ENCODE measurements at places on chromosomes 12 and 14.

DNA sequence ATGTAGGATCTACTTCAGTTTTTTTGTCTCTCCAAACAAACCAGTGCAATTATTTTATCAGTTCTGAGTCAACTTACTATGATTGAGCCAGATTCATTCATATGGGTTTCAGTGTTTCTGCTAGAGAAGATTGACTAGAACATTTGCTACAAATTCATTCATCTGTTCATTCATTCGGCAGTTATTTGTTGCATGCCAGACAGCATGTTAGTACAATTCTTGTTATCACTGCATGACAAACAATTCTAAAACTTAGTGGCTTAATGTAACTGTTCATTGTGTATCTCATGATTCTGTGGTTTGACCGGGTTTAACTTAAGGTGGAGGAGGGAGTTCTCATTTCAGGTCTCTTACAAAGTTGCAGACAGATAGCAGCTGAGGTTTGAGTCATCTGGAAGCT, 52.3 kb downstream of the POLR3B start:
- DNase-seq: no peak

DNA sequence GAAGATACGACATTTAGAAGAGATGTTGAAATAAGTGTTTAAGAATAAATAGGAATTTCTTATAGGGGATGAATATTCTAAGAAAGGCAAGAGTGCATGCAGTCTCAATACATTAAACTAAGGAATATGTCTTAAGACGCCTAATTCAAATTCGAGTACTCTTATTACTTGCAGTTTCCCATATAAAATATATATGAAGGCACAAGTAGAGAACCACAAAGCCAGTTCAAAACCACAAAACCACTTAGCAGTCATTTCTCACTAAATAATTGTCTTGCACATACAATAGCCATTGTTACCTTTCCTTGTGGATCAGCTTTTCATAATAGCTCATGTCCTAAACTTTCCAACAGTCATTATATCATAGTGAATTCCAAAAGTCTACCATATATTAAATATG, 91.0 kb upstream of the MON2 start:
- DNase-seq: no peak

- DNase-seq: no peak
Measured at GRCh38 chr12:91327131-91327530, 144.5 kb upstream of the DCN start.

DNA sequence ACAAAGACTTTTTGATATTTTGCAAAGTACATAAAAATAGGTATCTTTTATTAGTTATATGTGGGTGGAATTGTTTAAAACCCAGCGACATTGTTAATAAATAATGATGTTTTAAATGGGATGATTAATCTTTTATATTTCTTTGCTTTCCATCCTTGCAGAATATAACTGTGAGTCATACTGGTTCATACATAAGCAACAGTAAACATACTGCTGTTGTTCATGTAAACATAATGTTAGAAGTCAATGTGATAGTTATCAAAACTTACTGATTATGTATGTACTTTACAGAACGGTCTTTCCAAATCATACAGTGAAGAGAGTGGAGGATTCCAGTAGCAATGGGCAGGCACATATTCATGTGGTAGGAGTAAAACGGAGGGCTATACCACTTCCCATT, 119.8 kb downstream of the ARID2 start:
- DNase-seq: no peak

DNA sequence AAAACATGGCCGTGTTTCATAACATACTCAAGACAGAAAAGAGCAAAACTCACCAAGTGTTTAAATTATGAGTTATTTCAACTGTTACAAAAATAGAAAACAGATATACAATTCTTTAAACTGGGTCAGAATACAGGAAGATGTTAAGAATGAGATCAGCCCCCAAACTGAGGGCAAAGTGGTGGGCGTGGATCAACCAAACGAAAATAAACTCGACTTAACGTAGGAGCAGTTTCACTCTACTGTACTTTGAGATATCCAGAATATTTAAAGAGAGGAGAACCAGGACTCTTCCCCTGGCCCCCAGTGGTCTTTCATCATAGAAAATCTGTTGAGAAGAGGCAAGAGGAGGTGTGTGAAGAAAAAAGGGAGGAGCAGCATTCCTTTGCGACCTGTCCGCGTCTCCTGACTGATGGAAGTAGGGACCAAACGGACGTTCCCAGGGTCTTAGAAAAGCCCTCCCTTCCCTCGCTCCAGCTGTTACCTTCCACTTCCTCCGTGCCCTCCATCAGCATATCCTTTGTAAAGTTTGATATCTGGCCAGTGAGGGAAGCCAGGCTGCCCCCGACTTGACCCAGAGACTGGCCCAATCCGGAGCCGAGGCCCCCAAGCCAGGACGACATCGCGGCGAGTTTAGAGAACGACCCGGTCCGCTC, 668 bp downstream of the TRIP11 start:
- DNase-seq: no peak

DNA sequence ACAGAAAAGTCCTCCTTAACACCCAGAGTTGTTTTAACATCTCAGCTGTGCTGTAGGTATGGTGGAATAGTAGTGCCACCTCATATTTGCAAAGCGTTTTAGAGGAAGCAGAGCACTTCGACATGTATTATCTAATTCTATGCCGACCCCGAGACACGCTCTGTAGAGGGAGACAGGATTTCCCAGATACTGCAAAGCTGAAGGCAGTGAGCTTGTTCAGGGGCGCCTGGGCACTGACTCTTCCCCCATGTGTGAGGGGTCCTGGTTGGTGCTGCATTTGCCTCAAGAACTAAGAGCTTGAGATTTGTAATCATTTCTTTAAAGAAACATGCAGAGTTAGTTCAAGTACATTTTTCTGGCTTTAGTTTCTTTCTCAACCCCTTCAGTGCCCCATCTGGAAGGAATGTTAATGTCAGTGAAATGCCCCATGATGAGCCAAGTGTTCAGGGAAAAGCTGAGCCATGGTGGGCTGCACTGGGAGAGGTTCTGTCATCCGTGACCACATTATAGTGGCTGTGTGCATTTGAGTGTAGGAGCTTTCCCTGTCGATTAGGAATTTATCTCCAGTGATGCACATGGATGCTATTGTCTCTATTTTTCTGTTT, 66.3 kb downstream of the MBIP start:
- DNase-seq: no peak

- DNase-seq: no peak
Measured at GRCh38 chr12:80622271-80622670, 85.2 kb upstream of the MYF6 start.

GRCh38 chr14:36713960-36714703, 52.5 kb downstream of the PAX9 start:
- no peak for DNase-seq

GRCh38 chr12:112988224-112988623, 9.9 kb downstream of the OAS2 start:
- no peak for DNase-seq

DNA sequence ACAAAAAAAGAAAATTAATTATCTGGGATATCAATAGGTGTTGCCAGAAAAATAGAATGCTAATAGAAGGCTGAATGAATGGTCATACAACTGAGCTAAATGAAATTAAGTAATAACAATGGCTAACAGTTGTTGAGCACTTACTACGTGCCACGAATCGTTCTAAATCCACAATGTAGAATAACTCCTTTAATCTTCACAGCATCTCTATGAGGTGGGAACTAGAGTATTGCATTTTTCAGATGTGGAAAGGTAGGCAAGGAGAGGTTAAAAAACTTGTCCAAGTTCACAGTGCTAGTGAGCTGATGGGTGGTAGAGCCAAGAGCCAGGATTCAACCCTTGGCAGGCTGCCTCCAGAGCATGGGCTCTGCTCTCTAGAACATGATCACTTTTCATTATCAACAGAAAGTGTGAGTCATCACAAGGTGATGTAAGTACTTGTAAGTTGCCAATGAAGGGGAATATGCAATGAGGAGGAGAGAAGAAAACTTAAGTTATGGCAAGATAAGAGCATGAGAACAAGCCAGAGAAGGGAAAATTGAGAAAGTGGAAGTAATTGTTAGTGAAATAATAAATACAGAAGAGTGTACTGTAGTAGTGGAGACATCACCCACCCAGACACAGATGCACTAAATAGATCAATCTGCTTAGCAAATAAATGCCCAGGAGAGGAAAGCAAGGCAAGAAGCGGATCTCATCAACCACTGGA, 122.1 kb downstream of the PRKD1 start:
- DNase-seq: no peak

- no peak for DNase-seq
Measured at GRCh38 chr14:81946375-81946774, 412.7 kb upstream of the SEL1L start.

DNA sequence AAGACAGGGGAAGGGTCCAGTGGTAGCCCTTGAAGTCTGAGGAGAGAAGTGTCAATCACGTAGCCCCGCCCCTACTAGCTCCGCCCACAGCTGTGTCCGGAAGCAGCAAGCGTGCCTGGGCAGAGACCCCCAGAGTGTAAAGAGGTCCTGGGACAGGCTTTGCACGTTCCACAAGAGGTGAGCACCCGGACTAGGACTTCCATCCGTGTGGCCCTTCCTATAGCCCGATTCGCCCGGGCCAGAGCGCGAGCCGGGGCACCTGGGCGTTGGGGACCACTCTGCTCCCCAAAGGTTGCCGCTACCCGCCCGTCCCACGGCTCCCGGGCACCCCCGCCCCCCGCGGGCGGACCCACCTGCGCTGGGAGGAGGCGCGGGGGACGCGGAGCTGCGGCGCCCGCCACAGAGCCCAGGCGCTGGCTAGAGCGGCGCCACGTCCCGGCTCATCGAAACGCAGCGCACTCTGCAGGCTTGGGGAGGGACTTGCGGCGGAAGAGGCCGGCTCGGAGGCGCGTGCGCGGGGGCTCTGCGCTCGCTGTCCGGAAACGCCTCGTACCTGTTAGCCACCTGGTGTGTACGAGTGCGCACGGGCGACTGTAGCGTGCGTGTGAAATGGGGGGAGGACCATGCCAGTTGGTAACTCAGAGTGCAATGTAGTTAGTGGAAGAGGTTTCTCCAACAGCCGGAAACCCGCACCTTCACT, at the start of gene RABGGTA:
RABGGTA (minus strand) TSS at position 464 of the 700 bp plus-strand sequence. CDS start 482 bp downstream, outside the sequence.
- DNase-seq: no peak

- no peak for DNase-seq
Measured at GRCh38 chr14:33932576-33933345, 18.1 kb downstream of the EGLN3 start.

GRCh38 chr14:87169362-87169761, 823.6 kb downstream of the GALC start:
- DNase-seq: no peak

- DNase-seq: no peak
Measured at GRCh38 chr12:103930787-103931735, 851 bp downstream of the HSP90B1 start.

- DNase-seq: no peak
Measured at GRCh38 chr12:28506271-28506670, 316.0 kb downstream of the CCDC91 start.

GRCh38 chr12:111260732-111261131, 108.2 kb downstream of the PHETA1 start:
- DNase-seq: no peak

DNA sequence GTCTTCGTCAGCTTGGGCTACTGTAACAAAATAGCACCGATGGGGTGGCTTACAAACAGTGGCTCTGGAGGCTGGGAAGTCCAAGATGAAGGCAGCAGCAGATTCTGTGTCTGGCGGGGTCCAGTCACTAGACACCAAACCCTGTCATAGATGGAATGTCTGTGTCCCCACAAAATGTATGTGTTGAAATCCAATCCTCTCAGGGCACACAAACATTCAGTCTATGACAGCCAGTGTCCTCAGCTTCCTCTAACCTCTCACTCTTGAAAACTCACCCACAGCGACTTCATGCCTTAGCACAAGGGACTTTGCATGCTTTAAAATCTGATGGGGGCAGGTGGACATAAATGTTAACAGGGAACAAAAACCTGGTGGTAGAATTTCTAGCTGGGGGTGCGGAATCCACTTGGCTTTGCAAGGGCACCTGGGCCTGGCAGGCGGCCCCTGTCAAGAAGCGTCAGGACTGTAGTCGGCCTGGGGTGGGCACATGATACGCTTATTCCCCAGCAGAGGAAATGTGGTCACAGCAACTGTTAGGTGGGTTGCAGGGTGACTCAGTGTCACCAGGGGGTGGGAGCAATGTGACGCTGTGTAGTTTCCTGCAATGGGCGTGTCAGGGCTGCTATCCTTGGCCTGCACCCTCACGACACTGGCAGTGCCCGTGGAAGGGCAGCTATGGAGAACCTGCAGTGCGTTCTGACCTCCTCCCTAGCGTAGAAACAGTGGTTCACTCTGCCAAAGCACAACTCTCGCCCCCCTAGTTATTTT, 17.7 kb downstream of the RIN3 start:
- DNase-seq: no peak

DNA sequence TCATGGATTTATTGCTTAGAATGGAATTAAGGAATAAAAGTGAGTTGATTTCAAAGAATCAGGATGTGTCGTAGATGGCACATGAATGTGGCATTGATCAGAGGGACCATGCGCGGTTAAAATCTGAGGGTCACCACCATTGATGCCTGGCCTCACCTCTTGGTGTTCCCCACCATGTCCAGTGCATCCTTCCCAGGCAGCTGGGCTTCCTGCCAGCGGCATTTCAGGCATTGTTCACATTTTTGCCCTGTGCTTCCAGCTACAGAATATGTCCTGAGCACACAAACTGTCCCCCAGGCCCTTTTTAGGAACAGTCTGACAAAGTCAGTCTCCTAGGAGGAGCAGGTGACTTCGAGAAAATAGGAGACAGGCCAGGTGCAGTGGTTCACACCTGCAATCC, 42.0 kb upstream of the TSPAN9 start:
- no peak for DNase-seq

GRCh38 chr12:131622422-131622955, 88.4 kb upstream of the SFSWAP start:
- no peak for DNase-seq

- no peak for DNase-seq
Measured at GRCh38 chr12:111777345-111778045, 10.8 kb downstream of the ALDH2 start.

- no peak for DNase-seq
Measured at GRCh38 chr14:89667983-89668382, 250.9 kb upstream of the FOXN3 start.

GRCh38 chr14:104100171-104101085, 14.9 kb downstream of the ASPG start:
- DNase-seq: no peak

- DNase-seq: no peak
Measured at GRCh38 chr14:30798961-30799360, 75.4 kb upstream of the COCH start.

GRCh38 chr12:83040991-83041390, 354.3 kb downstream of the TMTC2 start:
- no peak for DNase-seq

DNA sequence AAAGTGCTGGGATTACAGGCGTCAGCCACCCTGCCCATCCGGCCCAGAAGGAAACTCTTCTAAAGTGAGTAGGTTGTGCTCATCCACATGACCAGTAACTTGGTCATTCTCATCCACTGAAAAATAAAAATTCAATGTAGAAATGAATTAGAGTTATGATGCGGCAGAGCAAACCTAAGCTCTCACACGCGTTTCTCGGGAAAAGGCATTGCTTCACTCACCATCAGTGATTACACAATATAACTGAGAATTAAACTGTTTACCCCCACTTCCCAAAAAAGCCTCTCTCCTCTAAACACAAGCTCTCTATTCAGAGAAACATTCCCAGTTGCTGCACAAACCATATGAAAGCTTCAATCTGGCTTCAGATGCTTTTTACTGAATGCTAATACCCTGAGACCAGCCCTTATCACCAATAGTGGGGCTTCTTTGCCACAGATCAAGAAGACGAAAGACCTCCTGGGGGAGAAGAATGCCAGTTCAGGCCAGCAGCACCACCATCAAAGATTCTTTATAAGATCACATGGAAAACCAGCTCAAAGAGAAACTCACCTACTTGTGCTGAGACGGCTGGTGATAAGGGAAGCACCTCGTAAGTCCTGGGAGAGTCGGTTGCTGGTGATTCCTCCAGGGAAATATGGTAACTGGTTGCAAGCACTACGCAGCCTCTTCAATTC, 121.5 kb upstream of the SFSWAP start:
- no peak for DNase-seq

GRCh38 chr12:49744363-49744885, 3.1 kb downstream of the TMBIM6 start:
- DNase-seq: no peak

Measured in vagina (tissue), 2 donors.